Karpas-422 (cell line): ENCODE measurements at places on chromosomes 3 and 15. TPM values are rescaled to one million over a fixed set of nuclear protein-coding genes. Genes with fewer than 3 reads are reported as not detected.
A peak's percentile ranks its signal among the peaks of the same experiment; 100 is the strongest.

DNA sequence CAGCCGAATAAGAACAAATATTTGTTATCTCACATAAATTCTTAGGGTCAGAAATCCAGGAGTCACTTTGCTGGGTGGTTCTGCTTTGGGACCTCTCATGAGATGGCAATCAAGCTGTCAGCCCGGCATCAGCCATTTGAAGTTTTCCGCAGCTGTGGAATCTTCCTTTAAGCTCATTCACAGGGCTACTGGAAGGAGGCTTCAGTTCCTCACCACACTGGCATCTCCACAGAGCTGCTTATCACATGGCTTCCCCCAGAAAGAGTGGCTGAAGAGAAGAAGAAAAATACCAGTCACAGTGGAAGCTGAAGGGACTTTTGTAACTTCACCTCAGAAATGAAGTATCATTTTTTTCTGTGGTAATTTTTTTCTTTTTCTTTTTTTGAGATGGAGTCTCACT lies 267.7 kb downstream of the CHL1 start:
- DNase-seq, result no peak

DNA sequence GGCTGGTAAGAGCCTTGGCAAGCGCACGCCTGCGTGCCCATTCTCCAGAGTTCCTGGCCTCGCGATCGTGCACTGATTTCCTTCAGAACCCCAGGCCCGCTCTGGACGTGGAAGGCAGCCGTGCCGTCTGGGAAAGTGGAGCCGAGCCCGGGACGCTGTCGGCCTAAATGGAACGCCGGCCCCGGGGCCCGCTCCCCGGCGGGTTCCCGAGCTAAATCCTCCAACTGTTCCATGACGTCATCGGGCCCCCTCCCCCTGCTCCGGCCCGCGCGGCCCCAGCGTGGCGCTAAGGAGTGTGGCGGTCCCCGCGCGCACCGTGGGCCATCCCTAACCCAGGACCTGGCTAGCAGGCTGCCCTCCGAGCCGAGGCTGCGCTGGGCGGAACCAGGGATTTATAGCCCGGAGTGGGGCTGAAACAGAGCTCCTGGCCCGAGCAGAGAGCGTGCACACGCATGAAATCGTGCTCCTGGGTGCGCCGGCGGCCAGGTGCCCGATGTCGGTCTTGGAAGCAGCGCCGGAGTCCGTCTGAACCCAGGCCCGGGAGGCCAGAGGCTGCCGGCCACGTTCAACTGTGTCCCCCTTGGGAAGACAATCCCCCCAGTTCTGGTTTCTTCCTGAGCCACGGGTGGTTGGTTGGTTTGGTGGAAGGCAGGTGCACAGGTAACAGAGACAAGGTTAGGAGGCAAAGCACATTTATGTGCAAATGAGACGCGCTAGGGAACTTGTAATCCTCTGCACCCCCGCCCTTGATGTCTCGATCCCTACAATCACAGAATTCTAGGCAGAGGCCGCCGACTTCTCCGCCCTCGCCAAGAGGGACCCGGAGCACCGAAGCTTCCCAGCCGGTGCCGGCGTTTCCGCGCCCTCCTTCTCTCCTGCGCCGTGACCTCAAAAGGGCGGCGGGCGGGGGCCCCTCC lies 84.9 kb upstream of the ETV5 start:
- DNase-seq, result no peak

DNA sequence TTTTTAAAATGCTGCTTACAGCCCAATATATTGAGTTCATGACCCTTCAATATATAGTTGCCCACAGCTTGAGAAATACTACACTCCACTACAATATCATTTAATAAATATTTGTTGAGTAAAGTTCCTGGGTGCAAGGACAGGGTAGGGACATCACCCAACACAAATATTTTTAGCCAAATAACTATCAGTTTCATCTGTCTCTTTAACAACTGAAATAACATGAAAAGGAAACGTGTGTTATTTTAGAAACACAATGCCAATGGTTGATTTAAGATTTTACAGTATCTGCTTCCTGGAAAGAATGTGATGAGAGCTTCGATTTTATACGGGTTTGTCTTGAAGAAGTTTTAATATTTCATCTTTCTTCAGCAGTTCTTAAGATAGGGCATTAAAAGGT lies 67.7 kb upstream of the CDV3 start:
- DNase-seq, result no peak

GRCh38 chr3:106277731-106278130 lies 408.9 kb upstream of the CBLB start:
- DNase-seq, result no peak

DNA sequence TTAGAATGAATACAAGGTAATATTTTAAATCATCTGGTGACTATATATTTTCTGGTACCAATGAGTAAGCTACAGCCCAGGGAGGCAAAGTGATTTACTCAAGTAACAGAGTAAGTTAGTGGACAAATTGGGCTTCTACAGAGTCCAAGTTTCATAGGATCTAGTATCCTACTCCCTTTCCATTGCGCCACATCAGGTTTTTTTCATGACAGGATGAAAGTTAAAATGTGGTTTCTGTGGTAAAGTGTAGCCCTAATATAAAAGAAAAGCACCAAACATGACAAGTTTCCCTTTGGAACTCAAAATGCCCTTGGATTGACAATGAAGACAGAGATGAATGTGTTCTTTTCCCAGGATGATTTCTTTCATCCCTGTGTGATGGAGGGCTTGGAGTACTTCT lies 350.8 kb upstream of the ZNF385D start:
- no peak for DNase-seq

DNA sequence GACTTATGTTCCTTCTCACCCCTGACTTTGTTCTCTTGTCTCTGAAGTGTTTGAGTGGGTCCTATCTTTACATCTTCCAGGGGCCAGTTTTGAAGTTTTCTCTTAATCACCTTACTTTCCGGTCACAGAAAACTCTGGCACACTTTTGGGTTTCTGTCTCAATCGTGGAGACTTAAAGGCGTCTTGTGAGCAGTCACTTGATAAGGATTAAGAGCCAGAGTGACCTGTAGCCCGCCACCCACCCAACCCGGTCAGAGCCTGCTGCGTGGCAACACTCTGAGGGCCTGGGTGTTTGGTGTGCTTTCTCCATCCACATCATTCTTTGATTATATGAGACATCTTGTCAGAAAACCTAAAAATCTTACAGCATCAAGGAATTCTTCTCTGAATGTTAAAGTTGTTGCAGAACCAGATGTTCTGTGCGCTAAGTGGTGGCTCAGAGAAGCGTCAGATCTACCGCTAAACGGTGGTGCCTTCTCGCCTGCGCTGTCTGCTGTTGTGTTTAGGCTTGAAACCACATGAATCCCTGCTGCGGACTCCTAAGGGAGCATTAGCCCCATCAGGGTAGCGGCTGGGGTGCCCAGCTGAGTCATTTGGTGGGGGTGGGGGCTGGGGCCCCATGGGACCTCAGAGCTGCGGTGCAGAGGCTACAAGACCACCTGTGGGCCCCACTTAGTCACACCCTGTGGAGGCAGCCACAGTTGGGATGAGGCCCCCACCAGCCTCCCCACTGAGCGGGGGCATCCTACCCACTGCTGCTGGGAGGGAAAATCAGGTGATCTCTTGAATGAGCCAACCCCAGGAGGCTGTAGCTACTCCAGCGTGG lies 158.7 kb upstream of the BHLHE40 start:
- no peak for DNase-seq

GRCh38 chr15:60945196-60945595 lies 283.9 kb downstream of the RORA start:
- no peak for DNase-seq

- peak; percentile 44 for DNase-seq
These were observed 262.3 kb downstream of the SLCO3A1 start for GRCh38 chr15:92115834-92116233.

- no peak for DNase-seq
These were observed 66.3 kb upstream of the CRTC3 start for GRCh38 chr15:90463381-90463780.

DNA sequence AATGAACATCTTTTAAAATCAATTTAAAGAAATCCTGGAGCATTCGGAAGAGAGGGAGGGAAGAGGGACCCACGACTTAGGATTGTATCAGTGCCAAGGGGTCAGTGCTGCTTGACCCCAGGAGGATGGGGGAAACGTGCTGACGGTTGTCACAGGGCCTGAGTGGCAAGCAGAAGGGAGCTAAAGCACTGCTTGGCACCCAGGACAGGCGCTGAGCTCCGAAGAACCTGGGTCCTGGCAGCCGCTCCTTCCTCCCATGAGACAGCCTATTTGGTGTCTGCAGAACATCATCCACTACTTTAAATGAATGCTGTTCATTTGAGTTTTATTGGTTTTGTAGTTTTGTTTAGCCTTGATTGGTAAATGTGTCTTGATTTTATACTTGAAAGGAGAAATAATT lies 54.5 kb downstream of the RGMA start:
- DNase-seq, result no peak

DNA sequence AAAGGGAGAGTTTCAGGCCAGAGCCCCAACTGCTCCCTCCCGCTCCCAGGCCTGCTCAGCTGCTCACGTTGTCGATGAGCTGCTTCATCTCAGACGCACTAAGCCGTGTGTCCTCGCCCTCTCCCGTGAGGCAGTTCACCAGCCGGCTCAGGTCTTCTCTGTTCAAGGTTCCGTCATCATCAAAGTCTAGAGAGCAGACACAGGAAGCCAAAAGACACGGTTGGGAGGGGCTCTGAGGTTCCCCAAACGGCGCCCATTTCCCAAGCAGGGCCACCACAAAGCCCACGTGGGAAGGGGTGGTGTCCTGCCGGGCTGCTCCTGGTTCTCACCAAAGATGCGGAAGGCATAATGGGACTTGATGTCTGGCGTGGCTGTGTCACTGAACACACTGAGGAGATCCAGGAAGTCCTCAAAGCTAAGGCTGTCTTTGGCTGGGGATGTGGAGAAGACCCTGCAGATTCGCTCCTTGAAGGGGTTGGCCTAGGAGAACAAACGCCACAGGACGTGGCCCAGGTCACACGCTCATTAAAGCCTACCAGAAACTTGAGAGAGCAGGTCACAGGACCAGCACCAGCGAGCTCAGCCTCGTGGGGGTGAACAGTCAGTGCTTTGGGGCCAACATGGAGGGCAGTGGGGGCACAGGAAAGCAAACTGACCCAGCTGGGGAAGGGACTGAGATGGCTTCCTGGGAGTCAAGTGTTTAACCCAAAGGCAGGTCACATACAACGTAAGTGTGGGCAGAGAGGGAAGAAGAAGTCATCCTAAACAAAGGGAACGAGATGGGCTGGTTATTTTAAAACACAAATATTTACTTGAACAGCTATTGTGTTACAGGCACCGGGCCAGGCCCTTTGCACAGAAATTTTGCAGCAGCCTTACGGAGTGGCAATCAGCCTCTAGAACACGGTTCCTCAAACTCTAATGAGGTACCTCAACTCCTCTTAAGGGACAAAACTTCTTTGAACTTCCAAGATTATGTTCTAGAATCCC lies 2.4 kb downstream of the CIB1 start:
- no peak for DNase-seq

DNA sequence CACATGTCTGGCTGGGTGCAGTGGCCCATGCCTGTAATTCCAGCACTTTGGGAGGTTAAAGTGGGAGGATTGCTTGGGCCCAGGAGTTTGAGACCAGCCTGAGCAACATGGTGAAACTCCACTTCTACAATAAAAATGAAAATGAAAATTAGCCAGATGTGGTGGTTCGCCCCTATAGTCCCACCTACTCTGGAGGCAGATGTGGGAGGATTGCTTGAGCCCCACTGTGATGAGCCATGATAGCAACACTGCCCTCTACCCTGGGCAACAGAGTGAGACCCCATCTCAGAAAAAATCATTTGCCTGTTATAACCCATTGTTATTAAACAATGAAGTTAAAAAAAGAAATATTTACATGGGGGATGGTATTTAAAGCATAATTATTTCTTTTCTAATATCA lies 240.1 kb upstream of the ZPLD1 start:
- DNase-seq, result no peak

- DNase-seq, result peak; percentile 70
These were observed 461 bp downstream of the SECISBP2L start for GRCh38 chr15:49045751-49046219.

TMIE gene
- not detected in 2 replicates for total RNA-seq

TGM4 gene
- not detected in 2 replicates for total RNA-seq

SAMD7 gene
- total RNA-seq, result not detected in 2 replicates

PIERCE2 gene
- total RNA-seq, result 6.9 and 12.4 TPM in 2 replicates

NANOGP8 gene
- not detected in 2 replicates for total RNA-seq
